ENCODE measurements at places on chromosomes 6 and 20.

DNA sequence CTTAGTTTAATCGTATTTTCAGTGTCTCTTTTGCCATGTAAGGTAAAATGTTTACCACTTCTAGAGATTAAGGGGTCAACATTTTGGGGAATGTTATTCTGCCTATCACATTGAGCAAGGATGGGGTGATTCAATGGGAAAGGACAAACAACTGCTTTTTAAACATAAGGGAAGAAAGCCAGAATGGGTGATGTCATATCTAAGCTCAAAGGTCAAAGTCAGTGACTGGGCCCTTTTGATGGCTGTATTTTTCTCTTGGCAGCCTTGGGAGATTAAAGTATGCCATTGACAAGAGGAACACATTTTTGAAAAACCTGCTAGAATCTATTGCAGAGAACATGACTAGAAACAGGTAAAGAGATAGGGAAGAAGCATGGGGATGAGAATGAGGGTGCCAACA is 477.3 kb upstream of the IRAK1BP1 start:
- no peak for DNase-seq

- DNase-seq, result no peak
Observed at GRCh38 chr6:21359926-21360325, 233.6 kb upstream of the SOX4 start.

DNA sequence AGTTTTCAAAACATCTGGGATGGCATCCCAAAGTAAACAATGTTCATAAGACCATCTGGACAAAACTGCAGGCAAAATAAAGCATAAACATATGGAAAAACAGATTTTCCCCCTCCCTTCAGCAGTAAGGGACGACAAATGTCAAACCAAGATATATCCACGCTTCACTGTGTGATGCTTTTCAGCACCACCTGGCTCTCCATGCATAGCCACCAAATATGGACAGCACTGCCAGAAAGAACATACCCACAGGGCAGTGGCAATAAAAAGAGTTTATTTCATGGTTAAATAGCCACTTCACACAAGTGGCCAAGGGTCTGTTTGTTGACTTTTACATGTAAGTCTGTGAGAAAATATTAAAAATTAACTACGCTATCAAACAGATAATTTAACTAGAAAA is 23.1 kb downstream of the USP45 start:
- DNase-seq, result no peak

- DNase-seq, result no peak
Observed at GRCh38 chr20:59787538-59787890, 145.9 kb downstream of the SYCP2 start.

DNA sequence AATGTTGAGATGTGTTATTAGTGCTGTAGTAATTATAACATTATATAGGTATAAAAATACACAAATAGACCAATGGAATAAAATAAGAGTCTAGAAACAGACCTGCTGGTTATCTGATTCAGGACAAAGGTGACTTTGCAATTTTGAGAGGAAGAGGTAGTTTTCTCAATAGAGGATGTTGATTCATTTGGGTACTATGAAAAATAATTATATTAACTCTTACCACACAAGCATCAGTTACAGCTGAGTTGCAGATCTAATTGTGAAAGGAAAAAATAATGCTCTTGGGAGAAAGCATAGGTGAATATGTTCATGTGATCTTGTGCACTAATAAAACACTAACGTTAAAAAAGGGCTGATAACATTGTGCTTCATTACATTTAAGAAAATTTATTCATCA is 103.0 kb downstream of the BCKDHB start:
- no peak for DNase-seq

GRCh38 chr20:60113024-60113724 is 155.0 kb downstream of the CDH26 start:
- DNase-seq, result no peak

Data from CD4-positive, alpha-beta T cell treated with Interleukin-6 at 100 ng/mL for 8 hours (primary cell).